Calu3 (cell line): ENCODE measurements at places on chromosomes 7 and 10.

DNA sequence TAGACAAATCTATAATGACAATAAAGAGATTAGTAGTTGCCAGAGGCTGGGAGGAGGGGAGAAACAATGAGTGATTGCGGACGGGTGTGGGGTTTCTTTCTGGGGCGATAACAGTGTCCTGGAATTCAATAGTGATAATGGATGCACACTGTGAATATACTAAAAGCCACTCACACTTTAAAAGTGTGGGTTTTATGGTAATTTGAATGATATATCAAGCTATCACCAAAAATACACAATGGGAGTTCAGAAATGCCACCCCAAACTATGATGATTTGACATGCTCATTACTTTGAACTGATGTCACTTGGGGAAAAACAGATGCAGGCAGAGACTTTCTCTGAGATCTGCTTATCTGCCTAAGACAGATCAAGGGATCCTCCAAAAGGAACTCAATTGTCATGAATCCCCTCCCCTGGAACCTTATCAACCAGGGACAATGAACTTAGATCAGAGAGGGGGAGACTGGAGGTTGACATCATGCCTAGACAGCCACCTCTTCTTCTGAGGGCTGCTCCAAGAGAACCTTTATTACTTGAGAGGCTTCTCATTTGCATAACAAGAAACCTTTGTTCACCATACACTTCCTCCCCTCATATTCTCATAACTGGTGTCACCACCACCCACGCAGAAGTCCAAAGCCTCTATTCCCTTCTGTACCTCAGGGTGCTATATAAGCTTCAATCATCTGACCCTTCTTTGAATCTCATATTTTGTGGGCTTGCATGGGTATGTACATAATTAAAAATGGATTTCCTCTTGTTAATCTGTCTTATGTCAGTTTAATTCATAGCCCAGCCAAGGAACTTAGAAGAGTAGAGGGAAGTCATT, 14.8 kb upstream of the ZC3HAV1 start:
- DNase-seq: no peak

DNA sequence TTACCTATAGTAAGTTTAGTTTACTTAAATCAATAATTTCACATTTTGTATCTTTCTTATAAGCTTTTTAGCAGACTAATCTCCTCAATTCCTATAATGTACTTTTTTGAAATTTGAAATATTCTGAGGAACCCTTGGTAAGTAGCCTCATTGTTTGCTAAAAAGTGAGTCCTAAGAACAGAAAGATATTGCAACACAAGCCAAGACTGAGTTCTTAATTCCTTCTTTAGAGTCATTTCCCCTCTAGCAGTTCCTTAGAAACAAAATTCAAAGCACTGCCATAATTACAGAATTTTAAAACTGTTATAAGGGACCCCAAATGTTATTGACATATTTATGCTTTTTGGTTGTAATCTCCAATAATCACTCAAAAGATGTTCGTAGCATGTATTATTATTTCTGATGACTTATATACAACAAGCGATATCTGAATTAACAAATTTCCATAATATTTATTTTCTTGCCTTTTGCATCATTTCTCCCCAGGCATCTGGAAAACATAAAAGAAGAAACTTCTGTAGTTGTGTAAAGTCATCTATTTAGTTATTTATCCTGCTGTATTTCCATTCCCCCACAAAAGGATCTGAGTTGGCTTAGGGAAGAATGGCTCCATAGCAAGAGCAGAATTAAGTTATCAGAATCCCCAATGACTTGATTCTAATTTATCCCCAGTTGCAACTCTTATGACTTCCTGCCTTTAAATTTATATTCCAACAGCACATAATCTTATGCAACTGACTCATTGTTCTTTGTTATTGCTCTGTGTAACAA, 67.8 kb downstream of the TMEM26 start:
- DNase-seq: no peak

- DNase-seq: no peak
Measured at GRCh38 chr10:86257683-86258082, 108.9 kb downstream of the GRID1 start.

DNA sequence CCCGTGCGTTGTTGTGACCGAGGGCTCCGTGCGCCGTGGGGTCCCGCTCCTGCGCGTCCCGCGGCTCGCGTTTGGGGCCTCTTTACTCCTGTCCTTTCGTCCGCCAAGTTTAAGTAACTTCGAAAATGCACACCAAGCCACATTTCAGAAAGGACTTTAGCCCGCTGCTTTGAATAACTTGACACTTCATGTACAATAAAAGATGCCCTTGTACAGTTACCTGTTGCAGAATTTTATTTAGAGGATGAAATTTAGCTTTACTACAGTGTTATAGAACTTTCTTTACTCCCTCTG, 459 bp downstream of the SUGCT start:
- no peak for DNase-seq

DNA sequence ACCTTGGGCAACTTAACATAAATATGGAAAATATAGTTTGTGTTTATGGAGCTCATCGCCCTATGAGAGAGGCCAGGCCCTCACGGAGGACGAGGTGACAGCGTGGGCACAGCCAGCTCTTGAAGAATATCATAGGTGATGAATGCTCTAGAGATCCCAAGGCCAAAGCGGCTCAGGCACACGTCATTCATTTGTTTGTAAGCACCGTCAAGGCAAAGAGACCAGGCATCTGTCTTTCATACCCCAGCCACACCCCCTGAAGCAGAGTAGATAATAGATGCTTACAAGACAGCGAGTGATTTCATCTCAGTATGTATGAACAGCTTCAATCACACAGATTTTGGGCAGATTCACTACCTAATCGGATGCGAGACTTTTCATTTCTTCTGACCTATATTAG, 242.1 kb upstream of the C7orf33 start:
- DNase-seq: no peak

- no peak for DNase-seq
Measured at GRCh38 chr7:132847376-132847775, 234.5 kb downstream of the CHCHD3 start.

GRCh38 chr7:22549667-22550513, 49.9 kb upstream of the STEAP1B start:
- DNase-seq: peak; percentile 90

- DNase-seq: peak; percentile 80
Measured at GRCh38 chr7:55133630-55134358, 115.0 kb downstream of the EGFR start.

GRCh38 chr10:71946700-71947099, 17.5 kb upstream of the CHST3 start:
- no peak for DNase-seq

DNA sequence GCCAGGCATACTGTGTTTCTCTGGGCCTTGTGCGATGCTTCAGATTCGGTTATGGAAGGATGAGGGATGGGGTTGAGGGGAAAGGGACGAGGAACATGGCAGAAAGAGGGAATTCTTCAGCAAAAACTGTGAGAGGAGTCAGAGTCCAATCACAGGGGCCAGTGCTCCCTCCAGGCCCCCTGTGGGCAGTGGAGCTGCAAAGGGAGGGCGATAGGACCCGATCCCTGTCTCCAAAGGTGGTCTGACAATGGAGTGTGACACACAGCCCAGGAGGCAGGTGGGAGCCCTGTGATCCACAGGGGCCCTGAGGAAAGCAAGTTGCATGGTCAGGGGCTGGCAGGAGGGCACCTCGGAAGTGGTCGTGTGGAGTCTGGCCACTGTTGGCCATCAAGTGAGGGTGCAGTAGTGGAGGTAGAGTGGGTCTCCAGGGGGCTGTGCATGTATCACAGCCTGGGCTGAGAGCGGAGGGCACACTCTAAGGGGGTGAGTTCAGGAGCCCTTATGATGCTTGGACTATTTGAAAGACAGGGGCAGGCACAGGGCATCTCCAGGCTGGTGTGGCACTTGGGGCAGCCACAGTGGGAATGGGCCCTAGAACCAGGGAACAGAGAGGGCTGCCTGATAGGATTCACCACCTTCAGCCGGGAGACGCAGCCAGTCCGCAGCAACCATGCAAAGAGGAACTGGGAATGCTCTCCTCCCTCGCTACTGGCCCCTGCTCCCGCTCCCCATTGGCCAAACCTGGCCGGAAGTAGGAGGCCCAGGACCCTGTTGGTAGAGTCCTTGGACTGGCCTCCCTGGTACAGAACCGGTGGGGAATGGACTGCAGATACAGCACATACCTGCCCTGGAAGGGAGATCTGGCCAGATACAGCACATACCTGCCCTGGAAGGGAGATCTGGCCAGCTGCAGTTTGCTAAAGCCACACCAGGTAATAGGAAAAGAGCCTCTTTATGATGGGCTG, 115.9 kb downstream of the ADCY1 start:
- DNase-seq: no peak

DNA sequence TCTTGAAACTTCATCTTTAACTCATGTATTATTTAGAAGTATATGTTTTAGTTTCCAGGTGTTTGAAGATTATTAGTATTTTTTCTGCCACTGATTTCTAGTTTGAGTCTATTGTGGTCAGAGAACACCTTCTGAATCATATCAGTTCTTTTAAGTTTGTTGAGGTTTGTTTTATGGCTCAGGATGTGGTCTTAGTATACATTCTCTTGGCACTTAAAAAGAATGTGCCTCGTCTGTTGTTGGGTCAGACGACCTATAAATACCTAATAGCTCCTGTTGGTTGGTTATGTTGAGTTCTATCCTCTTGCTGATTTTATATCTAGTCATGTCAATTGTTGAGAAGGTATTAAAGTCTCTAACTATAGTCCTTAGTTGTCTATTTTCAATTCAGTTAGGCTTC, 15.9 kb downstream of the TDRD1 start:
- DNase-seq: no peak

- no peak for DNase-seq
Measured at GRCh38 chr7:14839307-14839706, 63.2 kb downstream of the DGKB start.
